Calu3 (cell line): ENCODE measurements at places on chromosomes 3 and 15. TPM values are rescaled to one million over a fixed set of nuclear protein-coding genes. Genes with fewer than 3 reads are reported as not detected.

XIRP1 gene
- not detected in 2 replicates for total RNA-seq

SEMA3F gene
- 1.6 and 1.7 TPM in 2 replicates for total RNA-seq

DNA sequence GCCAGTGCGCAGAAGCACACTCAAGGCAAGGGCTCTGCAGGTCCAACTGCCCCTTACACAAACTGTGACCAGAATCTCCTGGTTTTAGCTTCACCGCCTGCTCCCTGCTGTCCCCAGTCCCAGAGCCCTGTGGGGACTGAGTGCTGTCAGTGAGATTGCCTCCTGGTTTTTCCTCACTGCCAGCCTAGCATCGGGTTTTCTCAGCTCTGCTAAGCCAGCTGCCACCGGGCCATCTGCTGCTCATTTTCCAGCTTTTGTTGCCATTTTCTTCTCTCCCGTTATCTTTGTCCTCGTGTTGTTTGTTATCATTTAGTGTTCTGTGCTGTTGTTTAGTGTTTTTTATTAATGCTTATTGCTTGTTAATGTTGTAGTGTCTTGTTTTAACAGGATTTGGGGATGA is 79.5 kb upstream of the BLM start:
- no peak for DNase-seq

GRCh38 chr3:52896613-52897012 is 735 bp downstream of the STIMATE start:
- DNase-seq: no peak
